ENCODE measurements at places on chromosomes 3 and 15. TPM values are rescaled to one million over a fixed set of nuclear protein-coding genes. Genes with fewer than 3 reads are reported as not detected.

The RHOV gene
- total RNA-seq, result 146 TPM

DNA sequence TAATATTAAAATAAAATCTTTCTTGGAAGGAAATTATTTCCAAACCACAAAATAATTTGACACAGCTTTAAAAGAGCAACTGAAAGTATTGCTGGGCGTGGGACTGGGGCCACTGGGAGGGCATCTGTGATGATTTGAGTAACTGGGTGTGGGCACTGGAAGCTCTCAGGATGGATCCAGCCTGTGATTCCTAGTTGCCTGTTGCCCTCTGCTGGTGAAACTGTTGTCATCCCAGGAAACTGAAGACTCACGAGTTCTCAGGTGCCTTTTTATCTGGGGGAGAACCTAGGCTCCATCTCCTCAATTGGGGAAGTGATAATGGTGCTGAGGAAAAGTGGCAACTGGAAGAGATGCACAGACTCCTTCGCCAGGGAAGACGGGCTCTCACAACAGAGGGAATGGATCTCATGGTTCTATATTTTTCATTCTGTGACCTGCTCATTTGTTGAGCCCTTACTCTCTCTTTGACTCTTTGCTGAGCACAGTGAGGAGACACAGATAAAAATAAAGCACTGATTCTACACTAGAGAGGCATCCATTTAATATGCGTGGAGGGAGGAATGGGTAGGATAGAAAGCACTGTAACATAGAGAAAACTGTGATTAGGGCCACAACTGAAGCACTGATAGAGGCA is 61.6 kb downstream of the TPRG1 start:
- no peaks in the 10 kb centered on the region for H3K36me3 ChIP-seq
- no peaks in the 10 kb centered on the region for H3K4me1 ChIP-seq
- no peak overlapping the region for H3K27ac ChIP-seq
- DNase-seq, result no peak
- H3K27me3 ChIP-seq, result no peaks in the 10 kb centered on the region
- H3K4me3 ChIP-seq, result no peak overlapping the region

The STRA6 gene
- total RNA-seq, result 0.76 TPM

GRCh38 chr15:49669288-49669687 is 48.4 kb downstream of the DTWD1 start:
- no peak overlapping the region for H3K4me3 ChIP-seq
- H3K27me3 ChIP-seq, result no peaks in the 10 kb centered on the region
- no peak for DNase-seq
- H3K27ac ChIP-seq, result no peak overlapping the region
- no peaks in the 10 kb centered on the region for H3K4me1 ChIP-seq

DNA sequence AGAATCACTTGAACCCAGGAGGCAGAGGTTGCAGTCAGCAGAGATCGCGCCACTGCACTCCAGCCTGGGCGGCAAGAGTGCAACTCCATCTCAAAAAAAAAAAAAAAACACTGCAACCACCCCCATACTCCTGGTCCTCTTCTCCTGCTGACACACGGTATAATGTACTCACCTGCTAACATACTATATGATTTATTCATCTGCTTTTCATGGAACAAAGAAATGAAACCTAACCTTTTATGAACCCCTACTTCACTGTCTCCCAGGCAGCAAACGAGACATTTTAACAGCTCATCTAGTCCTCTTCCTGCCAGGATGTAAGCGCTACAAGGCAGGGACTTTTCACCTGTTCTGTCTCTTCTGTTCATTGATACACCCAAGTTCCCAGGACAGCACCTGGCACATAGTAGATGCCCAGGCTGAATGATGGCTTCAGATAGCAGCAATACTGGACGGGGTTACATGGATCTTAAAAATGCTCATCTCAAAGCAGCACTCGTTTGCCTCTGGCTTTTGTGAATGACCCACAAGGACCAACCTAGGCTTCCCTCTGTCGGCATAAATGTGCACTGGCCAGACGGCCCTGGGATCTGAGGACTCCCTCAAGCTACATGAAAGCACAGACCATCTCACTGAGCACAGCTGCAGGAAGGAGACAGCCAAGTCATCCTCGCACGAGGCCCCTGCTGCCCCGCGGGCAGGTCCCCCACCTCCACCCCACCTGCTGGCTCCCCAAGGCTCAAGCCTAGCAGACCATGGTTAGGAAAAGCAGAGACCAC is 20.3 kb downstream of the XXYLT1 start:
- H3K36me3 ChIP-seq, result peaks cover 23% of the 10 kb centered on the region
- no peaks in the 10 kb centered on the region for H3K27me3 ChIP-seq
- no peak overlapping the region for H3K4me3 ChIP-seq
- no peak for DNase-seq

DNA sequence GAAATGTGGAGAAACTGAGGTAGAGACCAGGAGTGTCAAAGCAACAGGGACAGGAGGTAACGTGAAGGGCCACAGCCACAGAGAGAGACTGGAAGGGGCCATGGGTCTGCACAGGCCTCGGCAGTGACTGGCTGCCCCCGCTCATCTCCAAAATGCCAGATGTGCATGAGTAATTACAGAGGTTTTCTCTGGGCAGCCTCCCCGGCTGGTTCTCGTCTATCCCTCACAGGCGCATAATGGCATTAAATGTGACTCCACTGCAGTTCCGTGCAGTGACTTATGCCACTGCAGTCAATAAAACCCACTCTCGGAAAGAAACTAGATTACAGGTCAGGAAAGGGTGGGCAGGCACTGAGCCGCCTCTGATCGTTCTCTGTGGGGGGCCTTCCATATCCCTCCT is 74.7 kb downstream of the WDR76 start:
- H3K4me1 ChIP-seq, result no peaks in the 10 kb centered on the region
- H3K27me3 ChIP-seq, result no peaks in the 10 kb centered on the region
- H3K4me3 ChIP-seq, result no peak overlapping the region
- H3K27ac ChIP-seq, result no peak overlapping the region
- no peaks in the 10 kb centered on the region for H3K36me3 ChIP-seq

The PPARG gene
- 13.8 TPM for total RNA-seq

GRCh38 chr3:46971742-46972141 is 4.8 kb downstream of the CCDC12 start:
- H3K36me3 ChIP-seq, result peaks cover 37% of the 10 kb centered on the region
- H3K27me3 ChIP-seq, result no peaks in the 10 kb centered on the region
- no peak for DNase-seq
- H3K4me3 ChIP-seq, result no peak overlapping the region
- peak overlapping the region; percentile 58 for H3K27ac ChIP-seq
- H3K4me1 ChIP-seq, result peaks cover 39% of the 10 kb centered on the region

The IQCH gene
- 1.9 TPM for total RNA-seq

GRCh38 chr3:116897382-116897781 is 187.8 kb downstream of the TUSC7 start:
- H3K4me1 ChIP-seq, result no peaks in the 10 kb centered on the region
- no peaks in the 10 kb centered on the region for H3K36me3 ChIP-seq
- H3K27ac ChIP-seq, result no peak overlapping the region
- no peak for DNase-seq

- no peak overlapping the region for H3K27ac ChIP-seq
- no peaks in the 10 kb centered on the region for H3K27me3 ChIP-seq
- no peak for DNase-seq
Observed at GRCh38 chr3:89138048-89138447, 30.6 kb downstream of the EPHA3 start.

The ZBED2 gene
- 6.6 TPM for total RNA-seq

GRCh38 chr3:34212656-34213055 is 414.2 kb downstream of the PDCD6IP start:
- peak overlapping the region; percentile 58 for H3K27ac ChIP-seq
- no peaks in the 10 kb centered on the region for H3K27me3 ChIP-seq
- peaks cover 23% of the 10 kb centered on the region for H3K4me1 ChIP-seq
- H3K36me3 ChIP-seq, result no peaks in the 10 kb centered on the region
- no peak overlapping the region for H3K4me3 ChIP-seq

DNA sequence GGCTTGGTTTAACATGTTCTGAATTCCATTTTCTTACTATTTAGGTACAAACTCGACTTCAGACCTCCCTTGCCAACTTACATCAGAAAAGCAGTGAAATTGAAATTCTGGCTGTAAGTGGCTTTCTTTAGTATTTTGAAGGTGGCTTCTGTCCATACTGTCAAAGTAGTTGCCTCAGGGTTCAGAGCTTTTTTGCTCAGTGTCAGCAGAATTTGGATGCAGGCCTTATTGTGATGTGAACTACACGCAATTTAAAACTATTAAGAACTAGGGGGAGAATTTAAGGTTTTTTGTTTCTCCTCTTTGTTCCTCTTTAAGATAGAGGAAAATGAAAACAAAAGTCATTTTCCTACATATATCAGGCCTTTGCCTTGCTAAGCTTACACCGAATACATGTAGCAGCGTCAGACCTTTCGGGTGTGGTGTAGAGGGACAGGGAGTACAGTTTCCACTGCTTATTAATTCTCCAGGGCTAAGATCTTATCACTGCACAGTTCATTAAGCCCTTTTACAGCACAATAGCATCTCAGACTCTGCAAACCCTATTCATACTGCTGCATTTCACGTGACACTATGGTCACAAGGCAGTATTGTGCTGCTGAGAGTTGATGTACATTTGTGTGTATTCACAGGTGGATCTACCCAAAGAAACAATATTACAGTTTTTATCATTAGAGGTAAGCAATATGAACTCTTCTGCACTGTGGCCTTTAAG is 6.7 kb downstream of the SRP14 start:
- peaks cover 100% of the 10 kb centered on the region for H3K36me3 ChIP-seq
- H3K4me1 ChIP-seq, result no peaks in the 10 kb centered on the region
- H3K4me3 ChIP-seq, result no peak overlapping the region
- H3K27me3 ChIP-seq, result no peaks in the 10 kb centered on the region
- DNase-seq, result no peak
- H3K27ac ChIP-seq, result peak overlapping the region; percentile 59

DNA sequence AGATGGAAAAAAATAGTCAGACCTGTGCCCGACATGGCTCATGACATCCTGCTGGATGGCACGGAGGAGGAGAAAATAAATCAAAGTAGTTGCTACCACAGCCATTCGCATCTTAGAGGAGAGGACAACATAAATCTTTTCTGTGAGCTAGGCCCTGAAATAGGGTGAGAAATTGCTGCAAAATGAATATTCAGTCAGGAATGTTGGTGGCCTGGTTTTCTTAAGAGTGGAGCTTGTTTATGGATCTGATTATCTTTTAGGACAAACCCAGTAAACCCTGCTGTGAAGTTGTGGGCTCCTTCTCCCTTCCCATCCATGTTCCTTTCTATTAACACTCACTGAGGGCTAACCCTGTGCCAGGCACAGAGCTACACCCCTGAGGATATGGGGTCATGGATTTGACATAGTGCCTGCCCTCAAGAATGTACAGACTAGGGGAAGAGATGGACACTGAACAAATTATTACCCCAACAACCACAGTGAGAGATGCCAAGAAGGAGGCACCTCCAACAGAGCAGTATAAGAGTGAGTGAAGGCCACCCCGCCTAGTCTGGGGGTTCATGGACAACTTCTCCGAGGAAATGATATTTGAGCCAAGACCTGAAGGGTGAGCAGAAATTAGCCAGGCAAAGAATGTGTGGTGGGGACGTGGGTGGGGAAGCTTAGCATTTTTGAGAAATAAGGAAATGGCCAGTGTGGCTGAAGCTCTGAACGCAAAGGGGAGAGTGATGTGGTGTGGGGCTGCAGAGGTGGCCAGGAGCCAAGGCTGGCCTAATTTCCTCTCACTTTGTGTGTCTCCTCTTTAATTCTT is 68.9 kb upstream of the ARL8B start:
- DNase-seq, result no peak
- H3K36me3 ChIP-seq, result no peaks in the 10 kb centered on the region
- H3K27ac ChIP-seq, result no peak overlapping the region
- no peak overlapping the region for H3K4me3 ChIP-seq

GRCh38 chr15:69756440-69756839 is 303.8 kb downstream of the RPLP1 start:
- H3K4me1 ChIP-seq, result no peaks in the 10 kb centered on the region
- no peak for DNase-seq
- no peak overlapping the region for H3K27ac ChIP-seq
- no peaks in the 10 kb centered on the region for H3K27me3 ChIP-seq

The HIGD2B gene
- not detected for total RNA-seq

DNA sequence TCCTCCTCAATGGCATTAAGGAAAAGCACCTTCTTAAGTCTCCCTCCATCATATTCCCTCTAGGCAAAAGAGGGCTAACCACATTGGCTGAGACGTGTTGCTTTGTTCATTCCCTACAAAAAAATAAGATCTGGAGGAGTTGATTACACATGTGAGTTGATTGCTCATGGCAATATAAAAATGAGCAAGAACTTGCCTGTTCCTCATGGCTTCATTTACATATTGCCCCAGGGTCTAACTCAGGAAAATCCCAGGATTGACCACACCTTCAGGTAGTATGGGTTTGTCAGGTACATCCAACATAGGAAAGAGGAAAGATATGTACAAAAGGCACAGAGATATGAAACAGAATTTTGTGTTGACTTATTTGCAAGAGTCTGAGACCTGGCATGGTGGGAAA is 35.5 kb downstream of the NFKBIZ start:
- H3K27me3 ChIP-seq, result no peaks in the 10 kb centered on the region
- no peak overlapping the region for H3K27ac ChIP-seq
- no peaks in the 10 kb centered on the region for H3K36me3 ChIP-seq
- no peak overlapping the region for H3K4me3 ChIP-seq

DNA sequence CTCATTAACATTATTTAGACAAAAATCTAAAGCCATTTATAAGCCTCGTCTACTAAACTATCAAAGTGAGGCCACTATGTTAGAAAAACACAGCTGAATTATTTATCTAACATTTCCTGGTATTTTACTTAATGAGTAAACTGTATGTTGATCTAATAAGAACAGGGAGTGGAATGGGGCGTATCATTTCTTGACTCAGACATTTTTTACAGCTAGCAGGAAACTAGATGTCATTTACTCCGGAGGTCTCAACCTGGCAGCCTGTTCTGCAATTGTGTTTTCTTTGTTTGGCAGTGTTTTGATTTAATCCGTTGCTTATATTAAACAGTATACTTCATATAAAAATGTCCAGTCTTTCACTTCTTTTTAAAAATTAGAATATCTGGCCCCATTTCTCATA is 79.1 kb upstream of the ABI3BP start:
- H3K4me1 ChIP-seq, result no peaks in the 10 kb centered on the region
- no peaks in the 10 kb centered on the region for H3K27me3 ChIP-seq
- no peaks in the 10 kb centered on the region for H3K36me3 ChIP-seq
- no peak for DNase-seq

GRCh38 chr15:31241888-31242522 is 84.6 kb upstream of the KLF13 start:
- H3K4me1 ChIP-seq, result peaks cover 1% of the 10 kb centered on the region
- DNase-seq, result no peak
- no peak overlapping the region for H3K27ac ChIP-seq
- no peaks in the 10 kb centered on the region for H3K27me3 ChIP-seq
- H3K36me3 ChIP-seq, result no peaks in the 10 kb centered on the region
- no peak overlapping the region for H3K4me3 ChIP-seq

The GP9 gene
- not detected for total RNA-seq

- no peak overlapping the region for H3K4me3 ChIP-seq
- no peaks in the 10 kb centered on the region for H3K27me3 ChIP-seq
- H3K36me3 ChIP-seq, result no peaks in the 10 kb centered on the region
- no peak for DNase-seq
Observed at GRCh38 chr15:74320352-74321247, 46.8 kb downstream of the CYP11A1 start.

Measured in esophagus squamous epithelium (tissue), 5 donors.